NCI-H748 treated with DMSO at 0.1 percent for 48 hours (cell line): ENCODE measurements at places on chromosomes 4 and X.

DNA sequence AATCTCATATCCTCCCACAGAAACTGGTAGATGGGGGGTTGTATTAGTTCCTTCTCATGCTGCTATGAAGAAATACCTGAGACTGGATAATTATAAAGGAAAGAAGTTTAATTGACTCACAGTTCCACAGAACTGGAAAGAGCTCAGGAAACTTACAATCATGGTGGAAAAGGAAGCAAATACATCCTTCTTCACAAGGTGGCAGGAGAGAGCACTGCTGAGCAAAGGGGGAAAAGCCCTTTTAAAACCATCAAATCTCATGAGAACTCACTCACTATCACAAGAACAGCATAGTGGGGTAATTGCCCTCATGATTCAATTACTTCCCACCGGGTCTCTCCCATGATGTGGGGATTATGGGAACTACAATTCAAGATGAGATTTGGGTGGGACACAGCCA, 250.5 kb upstream of the GPRIN3 start:
- DNase-seq: no peak

GRCh38 chrX:22800806-22801205, 199.0 kb upstream of the DDX53 start:
- DNase-seq: no peak

DNA sequence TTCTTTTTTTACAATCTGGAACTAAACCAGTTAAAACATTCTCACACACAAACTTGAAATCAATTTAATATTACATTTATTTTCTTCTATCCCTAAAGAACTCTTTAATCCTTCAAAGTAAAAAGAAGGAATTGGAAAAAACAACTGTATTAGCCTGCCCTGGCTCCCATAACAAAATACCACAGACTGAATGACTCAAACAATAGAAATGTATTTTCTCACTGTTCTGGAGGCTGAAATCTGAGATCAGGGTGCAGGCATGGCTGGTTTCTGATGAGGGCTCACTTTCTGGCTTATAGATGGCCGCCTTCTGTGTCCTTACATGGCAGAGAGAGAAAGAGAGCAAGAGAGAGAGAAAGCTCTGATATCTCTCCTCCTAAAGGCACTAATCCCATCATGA, 149.4 kb downstream of the PDGFRA start:
- no peak for DNase-seq

DNA sequence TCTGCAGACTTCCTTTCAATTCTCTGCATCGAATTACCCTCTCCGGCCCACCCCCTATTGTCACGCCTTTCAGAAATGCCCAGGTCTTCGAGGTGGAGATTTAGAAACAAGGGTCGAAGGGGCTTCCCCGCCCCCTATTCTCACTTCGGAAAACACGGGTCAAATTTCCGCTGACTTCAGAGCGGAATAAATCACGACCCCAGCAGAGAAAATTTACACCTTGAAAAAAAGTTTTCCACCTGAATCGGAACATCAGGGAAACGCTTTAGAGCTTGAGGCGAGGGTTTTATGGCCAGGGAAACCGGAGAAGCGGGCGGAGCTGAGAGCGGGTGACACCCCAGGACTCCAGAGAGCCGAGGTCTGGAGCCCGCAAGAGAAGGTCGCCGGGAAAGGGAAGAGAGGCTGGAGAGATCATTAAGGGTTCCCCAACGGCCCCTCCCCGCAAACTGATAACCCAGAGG, 1.6 kb downstream of the SHISA3 start:
- DNase-seq: no peak

DNA sequence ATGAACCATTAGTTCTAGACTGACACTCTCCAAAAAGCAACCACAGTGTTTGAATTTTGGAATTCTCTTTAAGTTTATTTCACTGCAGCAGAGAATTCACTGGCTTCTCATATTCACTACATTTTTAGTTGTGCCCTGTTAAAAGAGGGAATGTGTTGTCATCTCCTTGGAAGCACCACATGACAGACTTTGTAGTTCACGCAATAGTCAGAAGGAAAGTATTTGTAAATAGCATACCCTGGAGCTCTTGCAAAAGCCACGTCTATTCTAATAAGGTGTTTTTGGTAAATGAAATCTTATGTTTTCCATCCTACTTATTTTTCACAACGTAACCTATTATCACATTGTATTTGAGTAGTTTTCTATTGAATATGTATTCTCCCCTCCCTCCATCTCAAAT, 25.8 kb downstream of the DOCK11 start:
- DNase-seq: no peak

- no peak for DNase-seq
These were observed 974.9 kb downstream of the RPA4 start for GRCh38 chrX:97858592-97858991.

DNA sequence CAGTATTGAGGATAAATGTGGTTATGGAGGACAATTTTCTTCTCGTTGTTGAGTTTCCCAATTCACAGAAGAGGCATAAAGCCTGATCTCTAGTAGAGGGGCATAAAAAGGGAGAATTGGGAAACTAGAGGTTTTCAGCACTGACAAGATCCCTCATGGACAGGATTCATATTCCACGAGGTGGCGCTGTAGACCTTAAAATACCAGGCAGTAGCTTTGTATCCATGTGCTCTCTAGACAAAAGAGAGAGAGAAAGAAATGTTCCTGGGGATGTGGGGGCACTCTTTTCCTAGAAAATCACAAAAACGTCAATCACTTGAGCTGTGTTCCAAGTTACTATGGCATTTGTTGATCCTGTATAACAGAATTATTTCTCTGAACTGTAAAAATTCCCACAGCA, 128.3 kb downstream of the MAGEE1 start:
- DNase-seq: peak; percentile 16
